ENCODE measurements at places on chromosomes 11 and 22.

DNA sequence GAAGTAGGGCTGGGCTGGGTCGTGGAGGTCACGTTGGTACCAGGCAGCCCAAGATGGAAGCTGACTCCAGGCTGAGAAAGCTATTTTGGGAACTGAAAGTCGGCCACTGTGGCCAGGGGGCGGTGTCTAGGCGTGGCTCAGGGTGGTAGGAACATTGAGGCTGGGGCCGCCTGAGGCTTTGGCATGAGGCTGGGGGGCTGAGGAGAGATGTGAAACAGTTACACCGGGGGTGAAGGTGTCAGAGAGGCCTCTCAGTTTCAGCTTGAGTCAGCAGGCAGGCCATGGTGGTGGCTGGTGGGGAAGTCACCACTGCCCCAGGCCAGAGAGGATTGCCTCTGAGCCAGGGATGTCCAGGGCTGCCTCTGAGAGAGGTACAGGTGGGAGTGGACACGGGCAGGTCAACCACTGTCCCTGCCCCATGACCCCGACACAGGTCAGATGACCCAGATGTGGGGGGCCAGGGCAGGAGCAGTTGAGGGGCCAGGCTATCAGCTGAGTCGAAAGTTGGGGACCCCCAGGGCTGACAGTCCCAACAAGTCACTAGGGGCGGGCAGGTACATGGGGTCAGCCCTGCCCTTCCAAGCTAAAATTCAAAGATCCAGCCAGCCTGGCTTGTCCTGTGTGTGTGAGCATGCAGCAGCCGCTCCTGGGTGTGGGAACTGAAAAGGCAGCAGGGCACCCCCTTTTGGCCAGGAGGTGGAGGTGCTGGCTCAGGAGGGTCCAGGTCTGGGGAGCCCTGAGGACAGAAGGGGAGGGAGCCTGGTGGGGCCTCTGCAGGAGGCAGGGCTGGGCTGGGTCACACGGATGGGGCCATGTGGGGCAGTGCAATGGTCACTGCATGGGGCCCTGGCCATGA is 7.2 kb downstream of the KCNK7 start:
- DNase-seq: peak; percentile 75

- no peak for DNase-seq
Measured at GRCh38 chr11:95375451-95375850, 144.4 kb upstream of the SESN3 start.

DNA sequence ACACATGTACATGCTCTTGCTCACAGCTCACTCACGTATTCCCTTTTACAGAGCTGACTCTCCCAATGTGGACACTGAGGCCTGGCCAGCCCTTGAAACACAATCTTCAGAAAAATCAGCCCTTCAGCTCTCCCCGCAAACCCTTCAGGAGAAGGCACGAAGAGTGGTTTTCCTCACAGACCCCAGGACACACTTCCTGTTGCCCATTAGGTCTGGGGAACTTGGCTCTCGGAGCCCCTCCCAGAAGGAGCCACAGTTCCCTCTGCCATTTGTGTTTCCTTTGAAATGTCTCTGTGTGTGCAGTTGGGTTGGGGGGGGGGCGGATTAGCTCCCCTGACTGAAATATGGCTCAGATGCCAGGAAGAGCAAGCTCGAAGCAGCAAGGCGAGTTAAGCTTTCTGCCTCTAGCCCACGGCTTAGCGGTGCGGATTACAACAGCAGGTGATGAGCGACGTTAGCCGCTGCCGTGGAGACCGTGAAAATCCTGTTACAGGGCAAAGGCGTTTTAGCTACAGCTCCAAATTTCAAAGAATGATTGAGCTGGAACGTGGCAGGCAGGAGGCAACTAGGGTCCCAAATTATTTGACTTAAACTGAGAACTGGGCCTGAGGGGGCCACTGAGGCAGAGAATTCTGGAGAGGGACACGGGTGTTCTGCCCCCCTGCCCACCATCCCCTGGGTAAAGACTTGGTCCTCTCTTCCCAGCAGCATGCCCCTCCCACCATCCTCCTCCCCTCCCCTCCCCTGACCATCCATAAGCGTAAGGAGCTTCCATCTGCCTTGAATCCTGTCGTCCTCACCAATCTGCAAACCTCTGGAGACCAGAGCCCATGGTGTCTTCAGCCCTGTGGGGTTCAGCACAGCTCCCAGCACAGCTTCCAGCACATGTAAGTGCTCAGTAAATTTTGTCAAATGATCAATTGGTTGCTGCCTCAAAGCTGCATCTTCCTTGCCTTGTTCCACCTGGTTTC is 598.6 kb downstream of the BUD13 start:
- DNase-seq: no peak

DNA sequence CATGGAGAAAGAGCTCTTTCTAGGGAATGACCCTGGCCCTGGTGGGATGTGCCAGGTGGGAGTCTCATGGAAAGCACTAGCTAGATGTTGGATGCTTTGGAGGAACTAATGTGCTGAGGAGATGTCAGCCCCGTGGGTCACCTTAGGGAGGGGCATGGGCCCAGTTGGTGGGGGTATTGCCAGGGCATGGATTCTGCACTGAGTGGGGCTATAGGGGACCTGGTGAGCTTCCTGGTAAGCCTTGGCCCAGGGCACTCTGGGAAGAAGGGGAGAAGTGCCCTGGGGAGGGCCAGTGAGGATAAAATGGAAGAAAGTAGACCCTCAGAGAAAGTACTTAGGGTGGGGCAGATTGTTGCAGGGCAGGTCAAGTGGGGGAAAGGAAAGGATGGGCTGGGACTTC is 65.2 kb upstream of the SORL1-AS1 start:
- no peak for DNase-seq

DNA sequence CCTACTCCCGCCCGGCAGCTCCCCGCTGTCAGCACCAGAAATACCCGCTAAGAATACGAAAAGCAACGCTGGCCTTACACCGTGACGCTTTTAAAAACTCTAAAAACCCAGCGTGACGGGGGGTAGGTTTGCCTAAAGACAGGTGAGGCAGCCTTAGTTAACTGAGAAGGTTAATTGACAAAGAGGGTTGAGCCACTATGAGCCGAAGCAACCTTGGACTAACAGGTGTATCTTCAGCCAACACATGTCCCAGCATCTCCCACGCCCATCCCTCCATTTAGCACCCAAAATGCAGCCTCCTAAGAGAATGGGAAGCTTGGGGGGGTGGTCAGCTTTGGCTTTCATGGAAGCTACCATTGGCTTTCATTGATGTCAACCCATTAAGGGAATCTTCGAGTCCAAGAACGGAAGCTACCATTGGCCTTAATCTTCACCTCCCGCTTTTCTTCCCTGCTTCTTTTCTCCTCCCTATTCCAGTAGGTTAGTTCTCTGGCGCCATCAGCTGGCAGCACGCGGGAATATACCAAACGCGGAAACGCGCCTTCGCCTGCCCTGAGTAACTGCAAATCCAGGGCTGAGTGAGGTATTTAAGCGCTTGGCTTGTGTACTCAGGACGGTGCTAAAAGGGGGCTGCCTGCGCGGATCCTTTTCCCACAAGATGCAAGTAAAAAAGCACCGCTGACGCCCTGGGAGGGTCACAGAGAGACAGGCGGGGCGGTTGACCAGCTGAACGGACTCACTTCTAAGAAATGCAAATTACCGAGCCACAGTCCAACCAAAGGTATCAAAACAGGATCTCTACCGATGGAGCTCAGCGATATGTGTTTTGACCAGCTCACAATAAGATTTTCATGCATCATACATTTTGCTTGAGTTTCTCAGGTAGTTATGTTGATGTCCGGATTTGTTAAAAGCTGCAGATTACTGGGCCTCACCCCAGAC is 38.5 kb upstream of the GLYATL1 start:
- DNase-seq: peak; percentile 7

Data from T-cell (primary cell).